Activated CD4-positive, alpha-beta T cell treated with anti-CD3 and anti-CD28 coated beads, Interleukin-10, Interleukin-2, amounts not matched to agents 100 ng/mL and 50 ng/mL, durations not matched to agents 16 hours and 8 hours (primary cell): ENCODE measurements at places on chromosomes 11 and 22.

- no peak for DNase-seq
Observed at GRCh38 chr22:25437414-25438160, 126.9 kb upstream of the GRK3 start.

- no peak for DNase-seq
Observed at GRCh38 chr22:43404673-43405385, 7.0 kb upstream of the MPPED1 start.

GRCh38 chr11:69409812-69410645 lies 71.4 kb upstream of the LINC01488 start:
- DNase-seq = no peak

GRCh38 chr22:30205281-30206115 lies 41.1 kb downstream of the LIF start:
- DNase-seq = no peak

GRCh38 chr22:21582801-21583740 lies 15.6 kb downstream of the UBE2L3 start:
- DNase-seq = no peak

DNA sequence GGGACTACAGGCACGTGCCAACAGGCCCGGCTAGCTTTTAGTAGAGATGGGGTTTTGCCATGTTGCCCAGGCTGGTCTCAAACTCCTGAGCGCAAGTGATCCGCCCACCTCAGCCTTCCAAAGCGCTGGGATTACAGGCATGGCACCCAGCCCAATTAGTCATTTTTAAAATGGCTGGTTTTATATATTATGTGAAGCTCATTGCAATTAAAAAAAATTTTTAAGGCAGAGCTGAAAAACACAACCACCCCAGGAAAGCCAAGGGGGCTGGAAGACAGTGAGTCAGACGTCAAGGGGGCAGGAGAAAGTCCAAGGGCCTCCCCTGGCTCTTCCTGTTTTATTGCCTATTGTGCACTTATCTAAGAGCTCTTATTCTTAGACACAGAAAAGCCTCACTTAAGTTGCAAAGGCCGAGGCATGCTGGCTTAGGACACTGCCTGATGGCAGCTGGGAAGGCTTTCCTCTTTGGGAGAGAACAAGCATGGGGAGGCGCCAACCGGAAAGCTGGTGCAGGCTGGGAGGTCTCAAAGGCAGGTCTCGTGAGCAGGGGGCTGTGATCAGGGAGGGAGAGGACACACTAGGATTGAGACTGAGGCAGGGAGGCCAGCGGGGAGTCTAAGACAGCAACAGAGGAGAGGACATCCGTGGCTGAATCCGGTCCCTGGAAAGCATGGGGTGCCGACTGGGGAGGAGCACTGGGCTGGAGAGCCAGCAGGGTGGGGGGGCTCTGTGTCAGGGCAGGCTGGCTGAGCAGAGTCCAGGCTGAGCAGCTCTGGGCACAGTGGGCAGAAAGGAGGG lies 11.1 kb upstream of the OSM start:
- no peak for DNase-seq

- DNase-seq = no peak
Observed at GRCh38 chr11:61163714-61164605, 2.7 kb upstream of the VPS37C start.

- peak; percentile 47 for DNase-seq
Observed at GRCh38 chr22:39135092-39135896, 17.2 kb downstream of the CBX7 start.

GRCh38 chr11:113833151-113833550 lies 42.2 kb downstream of the USP28 start:
- no peak for DNase-seq

GRCh38 chr11:83480811-83481210 lies 194.6 kb upstream of the CCDC90B start:
- DNase-seq = no peak

DNA sequence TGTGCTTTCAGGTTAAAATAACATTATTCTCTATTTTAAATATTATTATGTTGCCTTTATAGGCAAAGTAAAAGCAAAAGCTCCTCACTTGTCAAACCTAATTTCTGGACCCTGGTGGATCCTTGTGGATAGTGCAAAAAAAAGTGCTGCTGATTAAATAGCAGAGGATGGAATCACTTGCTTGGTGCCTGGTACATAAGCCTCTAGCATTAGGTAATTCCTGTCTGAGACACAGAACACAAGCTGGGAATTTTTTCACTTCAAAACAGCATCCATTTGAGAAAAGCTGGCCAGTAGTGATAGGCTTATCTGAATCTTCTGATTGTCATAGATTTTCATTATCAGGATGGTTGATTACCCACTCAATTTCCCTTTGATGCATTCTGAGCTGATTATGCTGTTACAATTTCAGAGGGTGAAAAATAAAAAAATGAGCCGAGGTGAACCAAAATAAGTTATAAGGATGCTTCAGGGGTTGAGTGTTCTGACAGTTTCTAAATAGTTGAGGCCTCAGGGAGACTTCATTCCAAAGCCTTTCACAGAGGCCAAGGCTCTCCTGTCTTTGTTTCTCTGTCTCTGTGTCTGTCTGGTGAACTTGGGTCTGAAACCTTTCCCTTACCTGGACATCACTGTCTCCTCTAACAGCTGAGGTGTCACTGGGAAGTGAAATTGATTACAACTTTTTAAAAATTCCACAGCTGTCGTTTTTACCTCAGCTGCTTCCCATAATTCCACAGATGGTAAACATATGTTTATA lies 242.9 kb downstream of the NELL1 start:
- DNase-seq = no peak

- DNase-seq = no peak
Observed at GRCh38 chr11:76911415-76911808, 50.7 kb downstream of the ACER3 start.

DNA sequence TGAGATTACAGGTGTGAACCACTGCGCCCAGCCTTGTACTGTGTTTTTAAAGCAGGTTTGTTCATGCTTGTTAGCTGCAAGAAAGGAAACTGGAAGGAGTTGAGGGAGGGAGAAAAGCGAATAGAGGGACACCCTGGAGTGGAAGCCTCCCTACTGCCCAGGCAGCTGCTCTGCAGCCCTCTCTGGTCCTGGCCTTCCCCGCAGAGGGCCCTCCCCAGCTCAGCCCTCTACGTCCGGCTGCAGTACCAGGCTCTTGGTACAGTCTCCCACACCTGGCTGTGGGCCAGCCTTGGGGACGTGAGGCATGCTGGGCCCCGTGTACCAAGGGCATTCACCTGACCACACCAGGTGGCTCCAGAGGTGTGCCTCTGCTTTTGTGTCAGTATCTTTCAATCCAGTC lies 70.8 kb downstream of the MED15 start:
- DNase-seq = no peak

- no peak for DNase-seq
Observed at GRCh38 chr22:35792506-35792905, 74.8 kb downstream of the APOL5 start.

DNA sequence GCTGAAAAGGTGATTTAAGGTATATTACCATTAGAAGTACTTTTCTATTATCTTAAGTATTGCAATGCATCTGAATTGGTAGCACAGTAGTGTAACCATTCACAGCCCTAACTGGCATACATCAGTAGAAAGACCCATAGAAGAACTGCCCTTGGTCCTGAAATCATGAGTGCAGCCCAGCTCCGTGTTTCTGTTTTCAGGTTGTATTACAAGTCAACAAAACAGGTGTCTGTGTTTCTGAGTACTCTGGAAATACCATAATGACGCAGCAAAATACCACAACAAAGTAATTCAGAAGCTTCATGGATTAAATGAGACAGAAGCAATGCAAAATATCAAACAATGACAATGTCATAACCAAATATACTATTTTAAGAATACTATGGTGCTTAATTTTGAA lies 226.3 kb downstream of the OPCML start:
- peak; percentile 2 for DNase-seq

DNA sequence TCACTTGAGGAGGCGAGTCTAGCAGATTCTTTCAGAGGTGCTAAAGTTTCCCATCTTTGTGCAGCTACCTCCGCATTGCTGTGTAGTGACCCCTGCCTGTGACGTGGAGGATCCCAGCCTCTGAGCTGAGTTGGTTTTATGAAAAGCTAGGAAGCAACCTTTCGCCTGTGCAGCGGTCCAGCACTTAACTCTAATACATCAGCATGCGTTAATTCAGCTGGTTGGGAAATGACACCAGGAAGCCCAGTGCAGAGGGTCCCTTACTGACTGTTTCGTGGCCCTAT lies 8.9 kb upstream of the SAMM50 start:
- DNase-seq = no peak

GRCh38 chr22:42769238-42769573 lies 48.5 kb upstream of the A4GALT start:
- no peak for DNase-seq

- no peak for DNase-seq
Observed at GRCh38 chr11:129131316-129131715, 60.8 kb downstream of the ARHGAP32 start.

- no peak for DNase-seq
Observed at GRCh38 chr11:70700453-70700852, 302.1 kb downstream of the CTTN start.

DNA sequence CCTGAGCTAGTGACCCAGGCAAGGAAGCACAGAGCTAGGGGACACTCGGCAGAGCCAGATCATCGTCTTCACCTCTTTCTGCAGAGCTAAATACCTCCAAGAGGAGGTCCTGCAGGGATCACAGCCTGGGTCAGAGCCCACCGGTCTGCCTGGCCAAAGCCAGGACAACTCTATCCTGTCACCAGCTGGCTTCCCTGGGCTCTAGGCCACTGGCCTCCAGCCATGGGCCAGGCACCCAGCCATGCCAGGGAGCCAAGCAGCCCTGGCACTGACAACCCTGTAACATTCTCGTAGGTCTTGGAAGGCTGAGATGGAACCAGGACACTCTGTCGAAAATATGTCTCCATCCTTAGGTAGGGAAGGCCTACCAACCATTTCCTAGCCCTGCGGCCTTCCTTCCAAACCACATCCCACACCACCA lies 270.1 kb downstream of the BUD13 start:
- DNase-seq = no peak

DNA sequence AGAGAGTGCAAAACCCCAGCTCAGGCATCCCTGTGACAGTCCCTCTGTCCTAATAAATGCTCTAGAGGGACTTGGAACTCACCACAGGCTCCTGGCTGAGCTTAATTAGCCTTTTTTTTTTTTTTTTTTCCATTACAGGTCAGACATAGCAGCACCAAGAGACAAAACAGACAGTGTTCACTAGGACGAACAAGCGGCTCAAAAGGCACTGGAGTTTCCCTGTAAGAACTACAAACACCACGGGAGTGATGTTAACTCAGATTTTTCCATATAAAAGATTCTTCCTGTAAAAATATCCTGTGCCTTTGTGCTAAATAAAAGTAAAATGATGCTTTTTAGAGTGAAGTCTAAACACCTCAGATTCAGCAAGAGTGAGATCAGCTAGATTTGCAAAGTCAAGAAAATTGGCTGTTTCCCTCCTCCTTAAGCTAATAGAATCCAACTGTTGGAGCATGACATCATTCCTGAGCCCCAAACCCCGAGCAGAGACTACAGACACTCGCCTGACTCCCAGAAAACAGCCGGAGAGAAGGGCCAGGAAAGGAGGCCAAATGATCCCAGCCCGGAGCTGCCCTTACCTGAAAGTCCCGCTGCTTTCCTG lies 101.0 kb upstream of the AKIP1 start:
- DNase-seq = no peak

DNA sequence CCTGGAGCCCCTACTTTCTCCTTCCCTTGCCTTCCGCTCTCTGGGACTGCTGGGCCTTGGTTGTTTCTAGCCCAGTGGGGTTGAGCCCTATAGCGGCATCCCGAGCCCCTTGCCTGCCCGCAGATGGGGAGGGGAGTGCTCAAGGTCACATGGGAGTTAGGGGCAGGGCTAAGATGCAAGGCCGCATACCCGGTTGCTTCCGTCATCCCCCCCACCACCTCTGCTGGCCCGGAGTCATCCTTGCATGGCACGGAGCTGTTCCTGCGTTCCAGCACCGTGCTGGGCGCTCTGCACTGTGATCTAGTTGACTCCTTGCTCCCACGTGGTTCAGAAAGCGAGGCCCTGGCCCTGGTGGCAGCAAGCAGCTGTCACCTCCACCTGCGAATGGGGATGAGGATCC lies 18.0 kb downstream of the FLRT1 start:
- DNase-seq = no peak

- no peak for DNase-seq
Observed at GRCh38 chr11:131065435-131066413, 149.4 kb upstream of the SNX19 start.

- no peak for DNase-seq
Observed at GRCh38 chr11:35173011-35173511, 34.1 kb downstream of the CD44 start.

- no peak for DNase-seq
Observed at GRCh38 chr11:16404781-16405285, 48.5 kb upstream of the SOX6 start.

- DNase-seq = peak; percentile 65
Observed at GRCh38 chr11:94325681-94326080, 21.3 kb downstream of the IZUMO1R start.

GRCh38 chr11:130449310-130449990 lies 1.0 kb downstream of the ADAMTS15 start:
- DNase-seq = no peak

GRCh38 chr11:106011481-106011880 lies 10.6 kb downstream of the MSANTD4 start:
- DNase-seq = no peak

GRCh38 chr11:115869131-115869530 lies 364.9 kb upstream of the CADM1 start:
- no peak for DNase-seq

- no peak for DNase-seq
Observed at GRCh38 chr11:116192509-116193210, 580.1 kb downstream of the BUD13 start.

DNA sequence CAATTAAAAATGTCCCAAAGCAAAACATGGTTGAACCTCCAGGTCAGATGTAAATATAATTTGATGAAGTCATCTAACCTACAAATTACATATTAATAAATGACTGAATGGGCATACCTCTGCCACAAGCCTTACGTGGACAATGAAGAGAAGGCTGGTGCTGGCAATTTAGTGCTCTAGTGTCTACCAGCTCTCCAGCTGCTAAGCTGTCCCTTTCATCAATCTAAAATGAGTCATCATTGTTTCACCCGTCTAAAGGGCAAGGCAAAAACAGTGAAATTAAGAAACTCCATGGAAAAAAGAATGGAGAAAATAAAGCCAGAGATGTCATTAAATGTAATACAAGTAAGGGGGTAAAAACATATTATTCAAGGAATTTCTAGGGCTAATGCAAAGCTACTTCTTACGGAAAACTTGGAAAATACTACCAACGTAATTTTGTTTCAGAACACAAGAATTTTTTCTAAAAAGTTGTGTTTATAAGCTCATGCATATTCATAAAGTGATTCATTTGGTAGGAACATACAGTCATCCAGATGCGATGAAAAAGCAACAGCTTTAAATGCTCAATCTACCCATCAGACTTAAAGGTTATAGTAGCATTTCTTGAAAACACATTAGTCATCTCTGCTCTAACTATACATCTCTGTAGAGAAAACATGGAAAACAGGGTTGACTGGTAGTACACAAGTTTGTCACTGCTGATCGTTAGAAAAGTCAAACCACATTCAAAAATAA lies 71.5 kb downstream of the SIK3 start:
- DNase-seq = peak; percentile 83

GRCh38 chr11:63839508-63840355 lies 822 bp downstream of the MARK2 start:
- DNase-seq = peak; percentile 28
